Stimulated activated CD4-positive, alpha-beta T cell treated with anti-CD3 and anti-CD28 coated beads, Interleukin-12 subunit alpha, Interleukin-12 subunit beta, amount 100 ng/mL, for 4 hours (primary cell): ENCODE measurements at places on chromosomes 7 and 10.

GRCh38 chr10:122044045-122044661, 55.2 kb downstream of the TACC2 start:
- no peak for DNase-seq

DNA sequence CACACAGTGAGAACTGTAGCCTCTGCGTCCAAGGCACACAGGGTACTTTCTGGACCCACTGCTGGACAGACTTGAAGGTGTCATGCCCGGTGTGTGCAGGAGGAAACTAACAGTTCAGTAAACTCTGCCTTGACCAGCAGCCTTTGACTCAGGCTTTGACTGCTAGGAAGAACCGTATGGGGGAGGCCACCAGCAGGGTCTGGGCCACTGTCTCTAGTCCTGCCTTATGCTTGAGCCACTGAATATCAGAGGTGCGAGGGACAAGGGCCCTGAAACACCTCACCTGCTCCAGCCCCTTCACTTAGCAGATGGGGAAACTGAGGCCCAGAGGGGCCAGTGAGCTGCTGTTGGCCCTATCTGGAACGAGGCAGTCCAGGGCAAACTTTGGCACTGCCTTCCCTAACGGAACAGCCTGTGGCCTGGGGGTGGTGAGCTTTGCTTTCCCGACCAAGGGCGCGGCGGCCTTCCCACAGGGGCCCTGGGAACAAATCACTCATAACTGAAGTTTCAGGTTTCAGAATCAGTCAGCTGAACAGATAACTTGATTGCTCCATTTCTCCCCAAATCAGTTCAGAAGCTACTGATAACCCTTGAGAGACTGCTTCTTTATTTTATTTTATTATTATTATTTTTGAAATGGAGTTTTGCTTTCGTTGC, 130.0 kb downstream of the FAM53B start:
- peak; percentile 42 for DNase-seq

- no peak for DNase-seq
These were observed 71.3 kb downstream of the MCU start for GRCh38 chr10:72763201-72763600.

DNA sequence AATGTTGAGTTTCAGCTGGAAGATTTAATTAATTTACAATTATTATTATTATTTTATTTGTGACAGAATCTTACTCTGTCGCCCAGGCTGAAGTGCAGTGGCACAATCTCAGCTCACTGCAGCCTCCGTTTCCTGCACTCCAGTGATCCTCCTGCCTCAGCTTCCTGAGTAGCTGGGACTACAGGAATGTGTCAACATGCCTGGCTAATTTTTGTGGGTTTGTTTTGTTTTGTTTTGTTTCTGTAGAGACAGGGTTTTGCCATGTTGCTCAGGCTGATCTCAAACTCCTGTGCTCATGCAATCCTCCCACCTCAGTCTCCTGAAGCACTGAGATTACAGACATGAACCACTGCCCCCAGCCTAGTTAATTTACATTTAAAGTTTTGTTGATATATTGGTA, 93.8 kb upstream of the MEOX2 start:
- no peak for DNase-seq

DNA sequence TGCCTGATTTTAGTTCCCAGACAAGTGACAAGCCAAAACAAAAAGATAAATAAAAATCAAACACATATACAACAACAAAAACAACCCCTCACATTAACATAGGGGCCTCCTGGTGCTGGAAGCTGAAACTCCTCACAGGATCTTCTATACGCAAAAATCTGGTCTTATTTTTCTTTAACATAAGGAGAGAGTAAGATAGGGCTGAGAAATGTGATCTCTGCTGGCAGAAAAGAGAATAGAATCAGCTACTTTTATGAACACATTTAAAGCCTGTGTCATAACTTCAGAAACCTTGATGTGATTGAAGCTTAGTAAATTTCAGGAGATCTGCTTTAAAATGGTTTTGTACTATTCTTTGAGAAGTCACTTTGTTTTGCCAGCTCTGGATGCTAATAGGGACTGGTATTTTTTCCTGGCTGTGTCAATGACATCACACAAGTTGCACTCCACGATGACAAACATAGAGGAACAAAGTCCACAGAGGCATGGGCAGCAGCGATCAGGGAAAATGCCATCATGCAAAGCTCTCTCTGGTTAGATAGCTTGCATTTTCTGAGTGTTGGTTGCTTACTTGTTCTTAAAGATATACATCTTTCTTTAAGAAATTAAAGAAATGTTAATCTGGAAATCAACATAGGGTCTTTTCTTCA, 176.6 kb upstream of the SP4 start:
- DNase-seq, result no peak

DNA sequence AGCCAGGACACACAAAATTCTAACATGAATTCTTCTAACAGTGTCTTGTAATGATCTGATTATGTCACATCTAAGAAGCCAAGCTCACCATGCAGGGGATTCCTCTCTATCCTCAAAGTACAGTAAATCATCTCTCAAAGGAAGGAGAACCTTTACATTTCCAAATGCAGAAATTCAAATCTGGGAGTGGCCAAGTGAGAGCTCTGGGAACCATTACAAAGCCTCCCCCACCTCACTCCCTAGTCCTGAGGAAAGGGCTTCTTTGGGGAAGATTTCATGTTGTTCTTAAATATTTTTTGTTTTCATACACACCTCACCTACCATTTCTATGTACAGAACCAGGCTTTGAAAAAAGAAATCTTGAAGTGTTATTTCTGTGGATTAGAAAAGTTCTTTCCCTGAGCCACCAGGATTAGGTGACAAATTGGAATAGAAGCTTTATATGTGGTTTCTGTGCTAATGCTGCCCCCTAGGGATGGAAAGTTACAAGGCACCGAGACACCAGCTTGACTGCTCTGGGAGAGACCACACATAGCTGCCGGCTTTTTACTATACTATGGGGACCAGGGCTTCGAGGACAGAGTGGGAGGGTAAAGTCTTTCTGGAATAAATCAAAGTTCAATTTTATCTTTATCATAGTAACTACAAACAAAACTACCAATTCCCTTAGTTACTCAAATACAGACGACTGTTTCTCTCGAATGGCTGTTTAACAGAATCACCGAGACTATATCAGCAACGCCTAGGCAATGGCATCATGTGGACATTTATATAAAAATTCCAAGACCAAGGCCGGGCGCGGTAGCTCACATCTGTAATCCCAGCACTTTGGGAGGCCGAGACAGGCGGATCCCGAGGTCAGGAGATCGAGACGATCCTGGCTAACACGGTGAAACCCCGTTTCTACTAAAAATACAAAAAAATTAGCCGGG, 116.1 kb downstream of the RNF216 start:
- DNase-seq, result peak; percentile 42
